ENCODE measurements at places on chromosomes 16 and 17.
A peak's percentile ranks its signal among the peaks of the same experiment; 100 is the strongest.

GRCh38 chr17:18148586-18148985 lies 35.0 kb upstream of the ALKBH5 start:
- no peak for DNase-seq

DNA sequence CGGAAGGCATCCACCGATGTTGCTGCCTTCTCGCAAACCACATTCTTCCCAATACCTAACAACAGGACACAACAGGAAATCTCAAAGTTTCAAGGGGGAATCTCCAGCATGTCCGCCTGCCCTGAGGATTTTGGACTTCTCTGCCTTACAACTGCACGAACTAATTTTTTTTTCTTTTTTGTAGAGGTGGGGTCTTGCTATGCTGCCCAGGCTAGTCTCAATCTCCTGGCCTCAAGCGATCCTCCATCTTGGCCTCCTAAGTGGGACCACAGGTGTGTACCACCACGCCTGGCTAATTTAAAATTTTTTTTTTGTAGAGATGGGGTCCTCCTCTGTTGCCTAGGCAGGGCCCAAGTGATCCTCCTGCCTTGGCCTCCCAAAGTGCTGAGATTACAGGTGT lies 9.4 kb downstream of the C16orf86 start:
- DNase-seq: no peak

DNA sequence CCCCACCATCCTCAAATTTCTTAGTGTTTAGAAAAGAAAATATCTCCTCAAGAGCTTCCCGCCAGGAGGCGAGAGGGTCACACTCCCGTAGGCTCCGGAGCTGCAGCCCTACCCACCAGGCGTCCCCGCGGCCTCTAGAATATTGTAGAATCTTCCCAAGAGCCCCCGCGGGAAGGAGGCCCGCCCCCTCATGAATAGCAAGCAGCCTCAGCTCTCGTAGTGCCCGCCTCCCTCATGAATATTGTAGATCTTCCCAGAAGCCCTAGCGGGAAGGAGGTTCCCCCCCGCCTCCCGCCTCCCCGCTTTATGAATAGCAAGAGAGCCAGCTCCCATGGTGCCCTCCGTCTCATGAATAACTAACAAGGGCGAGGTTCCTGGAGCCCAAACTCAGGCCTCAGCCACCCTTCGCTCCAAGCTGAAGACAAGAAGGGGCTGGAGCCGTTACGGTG lies at the start of gene FBXO47:
Gene FBXO47 (minus strand): TSS at position 114 of the 449 bp plus-strand sequence. CDS start 4,378 bp downstream, outside the sequence.
- DNase-seq: peak; percentile 64

- DNase-seq: no peak
These were observed at the start of gene HS3ST2 for GRCh38 chr16:22813948-22814710. Gene HS3ST2 (plus strand): TSS chr16:22814162. CDS start chr16:22814611, 449 bp downstream.

GRCh38 chr17:61659437-61659836 lies 68.4 kb upstream of the NACA2 start:
- no peak for DNase-seq

- no peak for DNase-seq
These were observed 79.2 kb downstream of the MRM3 start for GRCh38 chr17:861364-861763.
